ENCODE measurements at places on chromosomes 4 and X.

DNA sequence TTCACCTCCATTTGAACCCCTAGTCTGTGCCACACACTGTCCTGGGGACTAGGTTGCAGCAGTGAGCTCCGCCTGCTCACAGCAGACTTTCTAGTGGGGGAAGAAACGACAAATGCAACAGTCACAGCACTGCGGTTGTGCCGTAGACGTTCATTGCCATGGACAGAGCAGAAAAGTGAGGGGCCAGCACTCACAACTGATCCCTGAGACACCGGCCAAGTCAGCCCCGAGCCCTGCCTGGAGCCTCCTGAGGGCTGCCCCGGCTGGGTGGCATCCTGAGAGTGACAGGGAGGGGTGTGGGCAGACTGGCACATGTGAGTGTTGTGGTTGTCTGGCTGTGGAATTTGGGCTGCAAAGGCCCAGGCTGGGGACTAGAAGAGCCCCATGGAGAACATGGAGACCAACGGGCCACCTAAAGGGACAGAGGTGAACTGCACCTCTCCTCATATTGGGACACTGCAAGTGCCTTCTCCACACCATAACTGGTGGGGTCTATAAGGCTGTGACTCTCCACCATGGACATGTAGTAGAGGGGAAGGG, 4.6 kb downstream of the DUSP9 start:
- DNase-seq = no peak

DNA sequence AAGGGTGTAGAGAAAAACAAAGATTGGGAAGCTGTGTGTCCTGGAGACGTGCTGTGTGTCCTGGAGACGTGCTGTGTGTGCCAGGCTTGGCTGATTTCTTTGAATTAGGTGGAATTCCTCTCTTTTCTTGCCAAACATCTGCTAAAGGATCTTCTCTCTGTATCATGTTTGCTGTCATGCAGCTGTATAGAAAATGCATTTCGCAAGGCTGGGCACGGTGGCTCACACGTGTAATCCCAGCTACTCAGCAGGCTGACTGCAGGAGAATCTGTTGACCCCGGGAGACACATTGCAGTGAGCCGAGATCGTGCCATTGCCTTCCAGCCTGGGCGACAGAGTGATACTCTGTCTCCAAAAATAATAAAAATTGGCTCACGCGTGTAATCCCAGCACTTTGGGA, 187.0 kb downstream of the CRLF2 start:
- DNase-seq = no peak

GRCh38 chr4:64564126-64564525, 154.9 kb upstream of the TECRL start:
- DNase-seq = no peak

DNA sequence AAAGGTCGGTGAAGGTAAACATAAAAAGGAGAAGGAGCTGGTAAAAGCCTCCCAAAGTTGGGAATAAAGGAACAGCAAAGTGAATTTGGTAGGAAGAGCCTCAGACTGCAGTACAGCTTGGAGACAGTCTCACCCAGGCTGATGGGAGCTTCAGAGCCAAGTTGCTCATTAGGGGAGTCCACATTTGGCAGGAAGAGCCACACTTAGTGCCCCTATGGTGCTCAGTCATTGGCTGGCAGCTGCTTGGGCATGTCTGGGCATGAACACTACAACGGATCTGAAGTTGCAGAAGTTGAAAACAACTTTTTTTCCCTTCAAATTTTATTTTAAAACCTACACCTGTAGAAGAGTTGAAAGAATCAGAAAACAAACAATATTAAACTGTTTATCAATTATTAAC, 2497.3 kb downstream of the ARAP2 start:
- no peak for DNase-seq

DNA sequence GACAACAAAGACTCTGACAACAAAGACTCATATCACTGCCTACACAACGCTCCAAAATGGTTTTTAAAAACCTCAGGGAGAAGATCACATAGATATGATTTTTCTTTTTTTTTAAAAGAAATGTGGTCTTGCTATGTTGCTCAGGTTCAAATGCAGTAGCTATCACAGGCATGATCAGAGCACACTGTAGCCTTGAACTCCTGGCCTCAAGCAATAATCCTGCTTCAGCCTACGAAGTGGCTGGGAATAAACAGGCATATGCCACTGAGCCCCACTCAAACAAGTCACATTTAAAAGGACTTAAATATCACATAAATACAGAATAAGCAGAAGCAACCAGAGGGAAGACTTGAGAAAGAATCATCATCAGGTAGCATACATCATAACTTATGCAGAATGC, 14.7 kb downstream of the DHX15 start:
- no peak for DNase-seq

DNA sequence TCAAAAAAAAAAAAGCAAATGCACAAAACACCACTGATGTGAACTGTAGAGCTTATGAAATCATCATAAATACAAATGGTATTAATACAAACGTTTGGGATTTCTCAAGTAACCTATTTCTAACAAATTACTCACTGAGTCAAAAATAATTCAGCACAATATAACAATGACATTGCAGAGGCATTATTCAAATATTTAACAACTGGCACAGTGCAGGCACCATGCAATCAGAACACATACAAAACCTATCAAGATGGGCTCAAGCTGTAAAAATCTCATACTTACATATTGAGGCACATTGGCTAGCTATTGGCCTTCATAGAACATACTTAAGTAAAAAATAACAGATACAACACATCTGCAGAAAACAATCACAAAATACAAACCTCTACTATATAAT, 81.1 kb downstream of the LRBA start:
- no peak for DNase-seq

DNA sequence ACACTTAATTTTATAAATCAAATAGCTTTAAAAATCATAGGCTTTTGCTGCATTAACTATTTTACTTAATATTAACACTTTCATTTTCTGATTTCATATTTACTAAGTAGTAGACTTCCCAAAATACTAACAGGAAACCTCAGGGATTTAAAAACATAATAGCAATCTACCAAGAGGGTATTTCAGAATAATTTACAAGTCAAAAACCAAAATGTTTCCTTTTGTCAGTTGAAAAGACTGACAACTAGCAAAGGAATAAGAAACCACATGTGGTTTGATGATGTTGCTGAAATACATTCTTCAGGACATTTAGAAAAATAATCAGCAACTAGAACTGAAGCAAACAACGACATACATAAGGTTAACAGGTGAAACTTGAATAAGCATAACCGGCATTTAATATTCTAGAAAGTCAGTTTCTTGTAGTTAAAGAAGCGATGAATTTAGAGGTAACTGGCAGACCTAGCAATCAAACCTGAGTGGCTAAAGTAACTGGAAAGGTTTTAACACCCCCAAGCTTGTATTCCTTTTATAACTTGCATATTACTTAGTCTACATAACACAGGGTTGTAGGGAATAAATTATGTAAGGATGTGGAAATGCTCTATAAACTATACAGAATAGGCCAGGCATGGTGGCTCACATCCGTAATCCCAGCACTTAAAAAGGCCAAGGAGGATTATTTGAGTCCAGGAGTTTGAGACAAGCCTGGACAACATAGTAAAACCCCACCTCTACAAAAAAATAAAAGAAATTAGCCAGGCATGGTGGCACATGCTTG, 40.0 kb downstream of the DHX15 start:
- DNase-seq = no peak

DNA sequence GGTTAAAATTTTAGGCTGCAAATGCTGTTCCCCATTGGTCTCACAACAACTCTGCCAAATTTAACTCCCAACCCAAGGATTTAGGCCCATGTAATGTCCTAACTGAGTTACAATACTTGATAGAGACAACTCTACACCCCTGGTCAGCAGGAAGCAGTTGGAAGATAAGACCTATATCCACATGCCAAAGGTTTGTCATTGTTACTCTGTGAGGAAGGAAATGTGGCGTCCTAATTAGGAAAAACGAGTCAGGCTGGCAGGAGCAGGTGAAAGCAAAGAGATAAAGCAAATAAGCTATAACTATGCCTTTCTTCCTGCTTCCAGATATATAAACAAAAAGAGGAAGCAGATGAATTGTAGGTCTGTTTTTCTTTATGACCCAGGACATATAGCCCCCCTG, 69.1 kb downstream of the SPIN4 start:
- DNase-seq = no peak

- no peak for DNase-seq
Observed at GRCh38 chr4:2962614-2963174, 512 bp downstream of the NOP14 start.

- no peak for DNase-seq
Observed at GRCh38 chr4:40622913-40623312, 6.8 kb downstream of the RBM47 start.

GRCh38 chr4:84531689-84532088, 32.6 kb upstream of the NKX6-1 start:
- no peak for DNase-seq

DNA sequence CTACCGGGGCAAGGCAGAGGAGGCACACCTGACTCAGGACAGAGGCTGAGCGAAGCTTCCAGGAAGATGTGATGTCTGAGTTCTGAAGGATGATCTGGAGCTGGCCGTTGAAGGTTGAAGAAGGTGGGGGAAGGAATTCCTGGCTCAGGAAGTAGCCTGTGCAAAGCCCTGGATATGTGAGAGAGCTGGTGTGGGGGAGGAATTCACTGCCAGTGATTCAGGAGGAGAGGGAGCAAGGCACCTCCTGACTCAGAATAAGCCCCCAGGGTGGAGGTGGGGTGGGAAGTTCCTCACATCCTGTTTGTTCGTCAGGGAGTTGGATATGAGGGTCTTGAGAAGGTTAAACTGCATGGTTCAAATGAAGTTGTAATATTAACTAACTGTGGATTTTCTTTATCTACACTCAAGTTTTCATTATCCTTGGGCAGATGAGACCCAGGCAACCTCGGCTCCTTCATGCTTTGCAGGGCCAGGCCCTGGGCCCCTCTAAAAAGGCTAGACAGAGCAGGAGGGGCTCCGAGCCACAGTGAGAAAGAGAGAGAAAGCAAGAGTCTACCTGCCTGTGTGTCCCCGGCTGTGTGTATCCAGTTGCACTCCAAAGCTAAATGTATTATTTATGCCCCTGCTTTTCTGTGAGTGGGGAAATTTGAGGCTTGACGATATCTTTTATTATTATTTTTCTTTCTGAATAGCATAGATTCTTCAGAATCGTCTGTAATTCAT, 7.1 kb downstream of the NHSL2 start:
- no peak for DNase-seq

DNA sequence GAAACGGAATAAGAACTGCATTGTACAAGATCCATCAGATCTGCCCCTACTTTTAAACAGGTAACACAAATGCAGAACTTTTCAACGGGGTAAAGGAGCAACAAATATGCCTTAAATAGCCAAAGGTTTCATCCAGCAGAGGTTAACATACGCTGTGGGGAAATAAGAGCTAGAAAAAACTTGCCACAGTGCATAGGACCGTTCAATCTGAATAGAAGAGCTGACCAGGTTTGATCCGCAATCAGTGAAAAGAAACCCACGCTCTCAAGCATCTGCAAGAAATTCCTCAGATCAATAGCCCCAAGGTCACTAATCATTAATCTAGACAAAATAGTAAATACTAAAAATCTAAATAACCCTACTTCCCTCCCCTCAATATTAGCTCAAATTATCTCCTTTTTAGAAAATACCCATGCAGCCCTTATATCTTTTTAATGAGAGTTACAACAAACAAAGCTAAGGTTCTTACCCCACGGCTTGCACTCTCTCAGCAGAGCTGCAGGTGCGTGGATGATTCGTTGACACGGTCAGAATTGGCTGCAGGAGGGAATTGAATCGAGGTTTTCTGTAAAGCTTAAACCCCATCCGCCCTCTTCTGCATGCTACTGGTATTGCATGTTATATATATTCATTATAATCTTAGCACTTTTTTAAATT, at the start of gene TLR10:
TSS of gene TLR10 (minus strand) at position 539 of the 657 bp plus-strand sequence. CDS start 7,400 bp downstream, outside the sequence.
- no peak for DNase-seq

GRCh38 chrX:72498782-72499181, 73.9 kb downstream of the HDAC8 start:
- DNase-seq = no peak

GRCh38 chr4:155773196-155773800, 14.5 kb downstream of the GUCY1B1 start:
- no peak for DNase-seq

DNA sequence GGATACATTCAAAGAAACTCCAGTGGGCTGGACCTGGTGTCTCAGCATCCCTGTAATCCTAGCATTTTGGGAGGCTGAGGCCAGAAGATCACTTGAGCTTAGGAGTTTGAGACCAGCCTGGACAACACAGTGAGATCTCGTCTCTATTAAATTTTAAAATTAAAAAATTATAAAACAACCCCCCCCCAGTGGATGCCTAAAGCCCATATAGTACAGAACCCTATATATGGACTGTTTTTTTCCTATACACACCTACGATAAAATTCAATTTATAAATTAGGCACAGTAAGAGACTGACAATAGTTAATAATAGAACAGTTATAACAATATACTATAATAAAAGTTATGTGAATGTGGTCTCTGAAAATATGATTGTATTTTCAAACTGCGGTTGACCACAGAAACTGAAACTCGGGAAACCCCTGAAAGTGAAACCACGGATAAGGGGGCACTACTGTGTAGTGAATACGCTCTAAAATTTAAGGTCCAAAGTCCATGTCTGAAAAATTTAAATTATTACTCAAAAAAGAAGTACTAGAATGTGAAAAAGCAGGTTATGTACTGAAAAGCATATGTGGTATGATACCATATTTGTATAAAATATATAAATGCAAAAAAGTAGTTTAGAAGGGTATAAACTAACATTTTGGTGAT, 2.0 kb downstream of the SMIM14 start:
- no peak for DNase-seq

DNA sequence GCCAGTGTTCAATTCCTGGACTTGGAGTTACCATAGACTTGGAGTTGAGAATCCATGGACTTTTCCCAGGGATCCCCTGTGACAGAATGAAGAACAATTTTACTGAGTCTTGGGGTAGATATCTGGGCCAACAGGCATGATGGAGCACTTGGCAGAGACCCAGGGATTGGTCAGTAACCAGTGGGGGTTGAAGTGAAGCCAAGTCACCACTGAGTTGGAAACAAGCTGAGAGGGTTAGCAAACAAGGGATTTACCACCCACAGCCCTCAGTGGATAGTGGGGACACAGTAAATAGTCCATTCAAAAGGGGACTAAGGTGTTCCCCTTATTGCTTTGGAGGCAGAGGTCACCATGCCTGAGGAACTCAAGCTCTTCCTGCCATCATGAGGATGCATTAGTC, 281.7 kb downstream of the PPP1R2C start:
- DNase-seq = no peak

DNA sequence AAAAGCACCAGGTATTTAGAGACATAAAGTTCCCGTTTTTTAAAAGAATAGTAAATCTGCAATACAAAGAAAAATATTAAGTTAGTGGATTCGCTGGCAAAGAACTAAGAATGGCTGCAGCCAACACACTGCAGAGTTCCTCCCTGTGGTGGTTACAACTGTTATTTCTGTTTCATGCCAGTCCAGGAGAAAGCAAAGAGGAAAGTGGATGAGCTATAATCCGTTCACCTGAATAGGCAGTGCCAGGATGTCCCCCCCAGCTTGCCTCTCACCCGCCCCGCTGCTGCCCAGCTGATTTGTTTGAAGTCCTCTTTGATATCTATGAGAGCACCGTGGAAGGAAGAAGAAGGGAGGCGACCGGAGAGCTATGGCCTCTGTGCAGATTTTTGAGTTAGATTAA, 63.9 kb downstream of the PTCHD1 start:
- no peak for DNase-seq

GRCh38 chr4:896216-896615, 35.9 kb downstream of the GAK start:
- DNase-seq = no peak

GRCh38 chr4:29046781-29047180, 1673.4 kb upstream of the PCDH7 start:
- no peak for DNase-seq

GRCh38 chrX:56796641-56797395, 67.8 kb downstream of the NBDY start:
- DNase-seq = no peak
